Hematopoietic multipotent progenitor cell treated with erythropoietin and hydrocortisone succinate and interleukin-3 and kit ligand, for 4 days (in vitro differentiated cells): ENCODE measurements at places on chromosomes 1 and 21.
A peak's percentile ranks its signal among the peaks of the same experiment; 100 is the strongest.

DNA sequence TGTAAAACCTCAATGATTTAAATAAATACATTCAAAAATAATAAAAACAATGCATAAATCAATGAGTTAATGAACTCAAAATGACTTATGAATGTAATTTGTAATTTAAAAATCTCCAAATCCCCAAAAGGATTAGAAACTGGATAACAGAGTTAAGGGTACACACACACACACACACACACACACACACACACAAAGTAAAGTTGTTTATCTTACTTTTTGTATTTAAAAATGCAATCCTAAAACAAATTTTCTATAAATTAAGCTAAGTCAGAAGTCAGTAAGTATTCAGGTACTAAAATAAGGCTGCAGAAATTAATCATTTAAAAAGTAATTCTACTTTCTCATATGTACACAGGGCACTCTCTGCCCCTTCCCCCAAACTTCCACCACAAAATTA is 1.8 kb downstream of the LRIF1 start:
- no peak for DNase-seq

DNA sequence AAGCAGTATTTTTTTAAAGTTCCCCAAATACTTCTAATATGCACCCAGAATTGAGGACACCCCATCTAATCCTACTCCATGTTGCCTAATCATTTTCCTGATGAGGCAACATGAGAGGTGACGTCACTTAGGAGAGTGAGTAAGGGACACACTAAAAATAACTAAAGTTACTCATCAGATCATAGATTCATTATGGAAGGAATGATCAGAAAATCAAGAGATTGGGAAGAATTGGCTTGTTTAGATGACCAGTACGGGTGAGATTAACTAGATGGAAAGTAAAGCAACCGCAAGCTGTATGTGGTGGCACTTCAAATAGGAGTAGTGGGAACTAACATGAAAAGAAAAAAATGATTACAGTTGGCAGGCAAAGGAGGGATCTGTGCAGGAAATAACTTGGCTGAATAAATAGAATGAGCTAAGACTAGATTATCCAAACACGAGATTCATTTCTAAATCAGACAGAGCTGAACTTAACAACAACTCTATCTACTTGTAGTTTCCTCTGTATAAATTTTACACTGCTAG is 61.4 kb upstream of the CXADR start:
- DNase-seq: no peak

- DNase-seq: peak; percentile 46
Measured at GRCh38 chr1:69504730-69505252, 62.9 kb upstream of the LRRC7 start.

GRCh38 chr1:35619237-35620121 is 21.8 kb downstream of the PSMB2 start:
- DNase-seq: peak; percentile 57

DNA sequence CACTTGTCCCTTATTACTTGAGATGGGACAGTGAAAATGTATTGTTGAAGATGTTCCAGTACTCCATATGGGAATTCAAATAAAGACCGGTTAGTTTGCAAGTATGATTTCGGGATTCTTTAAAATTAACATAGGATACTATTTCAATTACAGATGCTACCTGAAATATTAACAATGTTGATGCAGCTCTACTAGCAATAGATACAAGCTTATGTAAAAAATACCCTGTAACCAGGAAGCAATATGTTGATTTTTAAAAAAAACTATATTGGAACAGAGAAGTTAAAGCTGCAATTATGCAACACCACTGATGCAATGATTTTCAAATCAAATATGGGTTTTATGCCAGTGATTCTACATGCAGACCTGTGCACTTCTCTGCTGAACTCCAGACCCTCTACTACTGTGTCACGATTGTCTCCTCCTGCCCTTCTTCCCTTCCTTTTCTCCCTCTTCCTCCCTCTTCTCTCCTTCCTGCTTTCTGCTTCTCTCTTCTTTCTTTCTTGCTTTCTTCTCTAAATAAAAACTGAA is 179.2 kb downstream of the ATP6V1G3 start:
- DNase-seq: peak; percentile 47

GRCh38 chr1:248622570-248623001 is 12.3 kb downstream of the OR2T11 start:
- peak; percentile 61 for DNase-seq

DNA sequence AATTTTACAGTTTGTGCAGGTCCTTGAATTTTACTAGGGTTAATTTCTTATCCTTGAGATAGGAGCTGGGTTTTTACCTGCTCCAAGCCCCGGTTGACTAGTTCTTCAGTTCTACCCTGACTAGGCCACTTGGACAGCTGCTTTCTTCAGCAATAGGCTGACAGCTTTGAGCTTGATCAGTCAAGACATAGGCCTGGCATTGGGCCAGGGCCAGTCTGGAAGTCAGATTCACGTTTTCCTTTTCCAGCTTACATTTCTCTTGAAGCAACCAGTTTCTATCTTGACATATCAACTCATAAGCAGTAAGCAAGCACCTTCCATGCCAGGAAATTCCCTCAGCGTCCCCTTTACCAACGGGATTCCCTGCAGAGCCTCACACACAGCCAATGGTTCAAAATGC is 63.7 kb upstream of the AJAP1 start:
- no peak for DNase-seq

GRCh38 chr1:153546796-153547559 is 1.4 kb upstream of the S100A4 start:
- DNase-seq: peak; percentile 71

DNA sequence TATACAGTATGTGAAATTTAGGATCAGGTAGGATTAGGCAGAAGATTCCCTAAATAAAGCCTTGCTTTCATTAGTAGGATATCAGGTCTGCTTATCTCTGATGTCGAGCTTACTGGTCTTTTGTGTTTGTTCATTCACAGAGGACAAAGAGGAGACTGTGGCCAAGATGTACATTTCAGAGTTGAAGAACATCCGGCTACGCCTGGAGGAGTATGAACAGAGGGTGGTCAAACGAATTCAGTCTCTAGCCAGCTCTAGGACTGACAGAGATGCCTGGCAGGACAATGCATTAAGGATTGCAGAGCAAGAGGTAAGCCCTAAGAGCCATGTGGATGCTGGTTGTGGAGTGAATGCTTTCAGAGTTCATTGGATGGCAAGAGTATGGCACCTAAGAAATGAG is 106.2 kb downstream of the MACF1 start:
- DNase-seq: no peak

DNA sequence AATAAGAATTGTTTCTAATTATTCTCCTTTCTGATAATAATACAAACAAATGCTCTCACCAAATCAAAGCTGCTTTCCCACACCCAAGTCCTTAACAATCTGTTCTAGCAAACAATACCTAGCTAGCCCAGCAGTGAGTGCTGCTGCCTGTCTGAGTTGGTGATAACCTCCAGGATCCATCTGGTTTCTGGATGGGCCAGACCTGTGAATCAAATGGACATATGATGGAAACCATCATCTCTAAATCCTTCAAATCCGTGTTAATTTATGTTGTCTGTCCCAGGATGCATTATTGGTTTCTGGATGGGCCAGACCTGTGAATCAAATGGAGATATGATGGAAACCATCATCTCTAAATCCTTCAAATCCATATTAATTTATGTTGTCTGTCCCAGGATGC is 1230.0 kb downstream of the AMY1C start:
- no peak for DNase-seq

GRCh38 chr1:8024329-8024728 is 1.8 kb downstream of the ERRFI1 start:
- DNase-seq: no peak

- DNase-seq: peak; percentile 3
Measured at GRCh38 chr1:65791801-65792668, 660 bp upstream of the PDE4B start.

- DNase-seq: no peak
Measured at GRCh38 chr21:42815217-42815616, 64.1 kb downstream of the WDR4 start.

GRCh38 chr1:3678361-3679097 is 26.2 kb downstream of the TP73 start:
- DNase-seq: no peak

- no peak for DNase-seq
Measured at GRCh38 chr1:198647055-198647454, 8.2 kb downstream of the PTPRC start.

DNA sequence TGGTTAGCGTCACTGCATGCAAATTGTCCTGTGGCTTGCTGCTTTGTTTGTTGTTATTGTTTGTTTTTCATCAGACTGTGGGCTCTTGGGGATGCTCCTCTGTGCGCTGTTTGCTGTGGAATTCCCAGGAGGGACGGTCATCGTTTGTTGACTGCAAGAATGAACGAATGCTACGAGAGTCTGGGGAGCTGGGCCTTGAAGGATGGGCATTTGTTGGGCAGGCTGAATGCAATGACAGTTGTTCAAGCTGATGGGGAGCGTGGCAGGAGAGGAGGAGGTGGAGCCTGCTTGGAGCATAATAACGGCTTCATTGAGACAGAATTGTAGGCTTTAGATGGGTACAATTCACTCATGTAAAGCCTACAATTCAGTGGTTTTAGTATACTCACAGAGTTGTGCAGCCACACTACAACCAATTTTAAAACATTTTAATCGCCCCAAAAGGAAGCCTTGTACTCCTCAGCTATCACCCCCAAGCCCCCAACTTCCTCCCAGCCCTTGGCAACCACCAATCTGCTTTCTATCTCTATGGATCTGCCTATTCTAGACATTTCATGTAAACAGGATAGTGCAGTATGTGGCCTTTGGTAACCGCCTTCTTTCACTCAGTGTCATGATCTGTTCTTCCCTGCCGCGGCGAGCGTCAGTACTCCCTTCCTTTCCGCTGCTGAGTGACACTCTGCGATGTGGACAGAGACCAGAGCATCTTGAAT is 190.2 kb downstream of the CAMTA1 start:
- DNase-seq: no peak

DNA sequence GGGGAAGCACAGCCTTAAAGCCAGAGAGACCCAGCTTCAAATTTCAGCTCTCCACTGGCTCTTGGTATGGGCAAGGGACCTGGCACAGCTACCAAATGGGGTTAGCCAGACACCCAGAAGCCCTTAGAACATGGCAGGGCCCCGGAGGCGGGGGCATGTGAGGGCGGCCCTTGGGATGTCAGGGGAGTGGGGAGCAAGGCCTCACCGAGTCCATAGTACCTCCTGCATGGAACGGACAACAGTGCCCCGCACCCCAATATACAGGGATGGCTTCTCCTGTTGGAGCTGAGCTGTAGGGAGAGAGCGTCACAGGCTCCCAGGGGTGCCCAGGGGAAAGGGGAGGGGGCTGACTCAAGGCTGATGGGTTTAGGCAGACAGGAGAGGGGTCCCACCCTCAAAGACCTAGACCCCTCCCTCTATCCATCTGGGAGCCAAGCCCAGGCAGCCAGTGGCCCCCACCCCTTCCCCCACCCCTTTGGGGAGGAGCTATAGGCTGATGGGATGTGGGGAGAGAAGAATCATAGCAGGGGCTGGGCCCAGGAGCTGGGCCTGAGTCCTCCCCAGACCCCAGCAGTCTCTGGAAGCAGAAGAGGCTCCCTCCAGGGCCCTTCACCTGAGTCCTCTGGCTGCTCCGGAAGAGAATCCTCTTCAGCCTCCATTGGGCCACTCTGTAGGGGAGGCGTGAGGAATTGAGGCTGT is 16.5 kb downstream of the SPOCD1 start:
- no peak for DNase-seq

- peak; percentile 56 for DNase-seq
Measured at GRCh38 chr1:167223144-167224103, 2.7 kb downstream of the POU2F1 start.

DNA sequence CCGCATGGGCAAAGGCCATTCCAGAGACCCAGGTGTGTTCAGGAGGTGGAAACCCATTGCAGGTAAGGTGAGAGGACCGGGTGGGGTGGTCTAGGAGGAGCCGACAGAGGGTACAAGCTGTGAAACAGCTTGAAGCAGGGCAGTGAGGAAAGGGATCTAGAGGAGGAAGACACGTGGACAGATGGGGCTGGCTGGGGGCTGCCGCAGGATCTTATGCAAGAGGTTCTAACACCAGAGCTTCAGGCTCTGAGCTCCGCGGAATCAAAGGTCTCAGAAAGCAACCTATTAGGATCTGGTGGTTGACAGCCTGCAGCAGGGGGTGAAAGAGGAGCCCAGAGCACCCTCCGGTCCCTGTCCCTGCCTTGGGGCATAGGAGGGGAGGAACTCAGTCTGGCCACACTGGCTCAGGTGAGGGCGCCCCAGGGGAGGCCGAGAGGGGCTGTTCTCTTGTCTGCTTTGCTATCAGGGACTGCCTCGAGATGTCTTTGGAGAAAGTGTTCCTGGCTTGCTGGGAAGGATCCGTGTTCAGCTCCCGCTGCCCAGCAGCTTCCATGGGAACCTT is 1.9 kb downstream of the TFF1 start:
- DNase-seq: peak; percentile 61

DNA sequence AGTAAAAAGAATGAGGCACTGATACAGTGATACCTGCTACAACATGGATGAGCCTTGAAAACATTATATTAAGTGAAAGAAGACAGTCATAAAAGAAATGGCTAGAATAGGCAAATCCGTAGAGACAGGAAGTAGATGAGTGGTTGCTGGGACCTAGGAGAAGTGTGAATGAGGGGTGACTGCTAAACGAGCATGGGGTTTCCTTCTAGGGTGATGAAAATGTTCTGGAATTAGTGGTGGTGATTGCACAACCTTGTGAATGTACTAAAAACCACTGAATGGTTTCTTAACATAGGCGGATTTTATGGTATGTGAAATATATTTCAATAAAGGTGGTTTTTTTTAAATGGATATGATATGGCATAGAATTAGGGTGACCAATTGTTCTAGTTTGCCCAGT is 12.6 kb upstream of the SERINC2 start:
- peak; percentile 52 for DNase-seq

- peak; percentile 71 for DNase-seq
Measured at GRCh38 chr1:86788300-86789206, 84.2 kb downstream of the SH3GLB1 start.

GRCh38 chr1:15065736-15066135 is 87.8 kb upstream of the TMEM51 start:
- no peak for DNase-seq

GRCh38 chr21:31780944-31781343 is 49.0 kb upstream of the SCAF4 start:
- DNase-seq: no peak

- no peak for DNase-seq
Measured at GRCh38 chr21:28644762-28645161, 347.9 kb downstream of the LTN1 start.

DNA sequence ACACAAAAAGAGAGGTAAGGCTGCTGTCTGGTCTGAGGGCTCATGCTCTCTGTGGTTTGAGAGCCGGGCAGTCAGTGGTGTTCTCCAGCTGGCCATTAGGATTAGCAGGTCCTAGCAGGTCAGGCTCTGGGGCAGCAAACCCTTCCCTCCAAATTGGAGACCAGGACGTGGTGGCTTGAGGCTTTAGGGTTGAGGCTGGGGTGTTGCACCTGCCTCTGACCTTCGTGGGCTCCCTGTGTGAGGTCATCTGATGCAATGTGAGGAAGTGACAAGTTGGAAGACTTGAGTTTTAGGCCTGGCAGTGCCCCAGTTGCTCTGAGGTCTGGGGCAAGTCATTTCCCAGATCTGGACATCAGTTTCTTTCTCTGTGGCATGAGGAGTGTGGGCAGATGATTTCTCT is 24.4 kb downstream of the SZRD1 start:
- peak; percentile 50 for DNase-seq
